ENCODE measurements at places on chromosomes 2 and 18.
A peak's percentile ranks its signal among the peaks of the same experiment; 100 is the strongest.

DNA sequence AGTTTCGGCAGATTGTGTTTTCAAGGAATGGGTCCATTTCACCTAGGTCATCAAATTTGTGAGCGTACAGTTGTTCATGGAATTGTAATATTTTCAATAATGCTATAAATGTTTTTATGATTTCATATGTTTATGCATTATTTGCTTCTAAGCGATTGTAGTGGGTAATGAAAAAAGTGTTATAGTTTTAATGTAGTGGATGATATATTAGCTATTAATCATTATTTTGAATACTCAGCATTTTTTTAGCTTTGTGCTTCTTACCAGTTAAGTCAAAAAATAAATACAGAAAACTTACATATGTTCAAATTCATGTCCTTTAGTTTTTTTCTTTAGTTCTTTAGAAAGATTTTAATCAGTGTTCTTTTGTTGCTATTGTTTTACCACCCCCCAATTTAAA is 677.0 kb downstream of the STK39 start:
- H3K4me3 ChIP-seq, result no peak overlapping the region
- DNase-seq, result no peak
- H3K4me1 ChIP-seq, result no peaks in the 10 kb centered on the region
- no peaks in the 10 kb centered on the region for H3K27me3 ChIP-seq
- H3K27ac ChIP-seq, result no peak overlapping the region
- no peaks in the 10 kb centered on the region for H3K36me3 ChIP-seq

- H3K27ac ChIP-seq, result peak overlapping the region; percentile 99
- peak overlapping the region; percentile 82 for H3K4me3 ChIP-seq
- H3K27me3 ChIP-seq, result no peaks in the 10 kb centered on the region
- H3K36me3 ChIP-seq, result peaks cover 7% of the 10 kb centered on the region
- DNase-seq, result no peak
Measured at GRCh38 chr2:233084488-233084887, 24.3 kb downstream of the INPP5D start.

- no peak overlapping the region for H3K4me3 ChIP-seq
- no peaks in the 10 kb centered on the region for H3K4me1 ChIP-seq
- no peak overlapping the region for H3K27ac ChIP-seq
- DNase-seq, result no peak
- peaks cover 25% of the 10 kb centered on the region for H3K27me3 ChIP-seq
Measured at GRCh38 chr2:71637736-71638135, 184.4 kb downstream of the DYSF start.

GRCh38 chr2:219430633-219431615 is 3.7 kb upstream of the SPEG start:
- peaks cover 32% of the 10 kb centered on the region for H3K27me3 ChIP-seq
- peaks cover 4% of the 10 kb centered on the region for H3K36me3 ChIP-seq
- DNase-seq, result no peak
- H3K4me3 ChIP-seq, result no peak overlapping the region

- no peaks in the 10 kb centered on the region for H3K27me3 ChIP-seq
- no peak overlapping the region for H3K27ac ChIP-seq
- DNase-seq, result no peak
- H3K4me1 ChIP-seq, result no peaks in the 10 kb centered on the region
- no peaks in the 10 kb centered on the region for H3K36me3 ChIP-seq
- no peak overlapping the region for H3K4me3 ChIP-seq
Measured at GRCh38 chr18:53441761-53442414, 782.6 kb downstream of the MBD2 start.

GRCh38 chr2:199775267-199775666 is 75.7 kb downstream of the FTCDNL1 start:
- no peaks in the 10 kb centered on the region for H3K36me3 ChIP-seq
- no peaks in the 10 kb centered on the region for H3K4me1 ChIP-seq
- H3K4me3 ChIP-seq, result no peak overlapping the region
- H3K27me3 ChIP-seq, result no peaks in the 10 kb centered on the region
- no peak for DNase-seq

GRCh38 chr2:202479090-202479489 is 103.0 kb downstream of the BMPR2 start:
- H3K4me3 ChIP-seq, result no peak overlapping the region
- peaks cover 5% of the 10 kb centered on the region for H3K4me1 ChIP-seq
- no peak overlapping the region for H3K27ac ChIP-seq
- H3K36me3 ChIP-seq, result no peaks in the 10 kb centered on the region
- H3K27me3 ChIP-seq, result no peaks in the 10 kb centered on the region

GRCh38 chr18:78510636-78511035 is 469.0 kb upstream of the SALL3 start:
- DNase-seq, result no peak
- no peaks in the 10 kb centered on the region for H3K27me3 ChIP-seq
- no peak overlapping the region for H3K4me3 ChIP-seq

GRCh38 chr2:3631161-3631850 is 26.7 kb upstream of the ALLC start:
- DNase-seq, result no peak
- peaks cover 5% of the 10 kb centered on the region for H3K36me3 ChIP-seq
- H3K27me3 ChIP-seq, result peaks cover 48% of the 10 kb centered on the region
- H3K4me3 ChIP-seq, result no peak overlapping the region
- no peak overlapping the region for H3K27ac ChIP-seq

- H3K4me1 ChIP-seq, result peaks cover 55% of the 10 kb centered on the region
- no peaks in the 10 kb centered on the region for H3K36me3 ChIP-seq
- H3K27ac ChIP-seq, result peak overlapping the region; percentile 49
- no peak for DNase-seq
Measured at GRCh38 chr2:237725661-237726060, 72.9 kb upstream of the RBM44 start.

DNA sequence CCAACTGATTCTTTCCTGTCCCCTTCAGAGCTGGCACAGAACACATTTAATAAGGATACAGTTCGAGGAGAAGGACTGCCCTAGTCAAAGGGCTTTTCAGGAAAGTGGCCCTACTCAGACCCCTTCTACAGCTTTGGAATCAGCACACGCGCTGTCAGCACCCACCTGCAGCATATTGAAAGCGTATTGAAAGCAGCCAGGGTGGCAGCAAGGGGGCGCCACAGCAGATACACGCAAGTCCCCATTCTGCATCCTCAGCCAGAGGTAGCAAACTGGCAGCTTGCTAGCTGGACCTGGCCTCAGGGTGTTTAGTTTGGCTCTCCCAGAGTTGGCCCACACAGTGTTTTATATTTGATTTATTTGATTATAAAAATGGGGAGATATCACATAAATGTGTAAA is 101.0 kb upstream of the NT5C1B start:
- H3K4me1 ChIP-seq, result no peaks in the 10 kb centered on the region
- H3K27ac ChIP-seq, result no peak overlapping the region
- no peak overlapping the region for H3K4me3 ChIP-seq
- no peaks in the 10 kb centered on the region for H3K36me3 ChIP-seq

GRCh38 chr2:22329211-22330154 is 1055.5 kb upstream of the KLHL29 start:
- H3K27me3 ChIP-seq, result no peaks in the 10 kb centered on the region
- no peaks in the 10 kb centered on the region for H3K36me3 ChIP-seq
- no peak for DNase-seq
- no peak overlapping the region for H3K4me3 ChIP-seq
- no peaks in the 10 kb centered on the region for H3K4me1 ChIP-seq

GRCh38 chr2:234257859-234258561 is 207.5 kb downstream of the SPP2 start:
- peaks cover 2% of the 10 kb centered on the region for H3K36me3 ChIP-seq
- no peak for DNase-seq
- peak overlapping the region; percentile 21 for H3K27ac ChIP-seq
- H3K4me1 ChIP-seq, result peaks cover 12% of the 10 kb centered on the region
- H3K27me3 ChIP-seq, result no peaks in the 10 kb centered on the region

- no peaks in the 10 kb centered on the region for H3K36me3 ChIP-seq
- H3K4me1 ChIP-seq, result no peaks in the 10 kb centered on the region
Measured at GRCh38 chr2:107737756-107738155, 88.9 kb upstream of the RGPD4 start.

GRCh38 chr2:65518751-65519150 is 86.4 kb upstream of the SPRED2 start:
- no peak for DNase-seq
- peaks cover 2% of the 10 kb centered on the region for H3K36me3 ChIP-seq
- no peak overlapping the region for H3K4me3 ChIP-seq
- peaks cover 17% of the 10 kb centered on the region for H3K27me3 ChIP-seq
- no peaks in the 10 kb centered on the region for H3K4me1 ChIP-seq

DNA sequence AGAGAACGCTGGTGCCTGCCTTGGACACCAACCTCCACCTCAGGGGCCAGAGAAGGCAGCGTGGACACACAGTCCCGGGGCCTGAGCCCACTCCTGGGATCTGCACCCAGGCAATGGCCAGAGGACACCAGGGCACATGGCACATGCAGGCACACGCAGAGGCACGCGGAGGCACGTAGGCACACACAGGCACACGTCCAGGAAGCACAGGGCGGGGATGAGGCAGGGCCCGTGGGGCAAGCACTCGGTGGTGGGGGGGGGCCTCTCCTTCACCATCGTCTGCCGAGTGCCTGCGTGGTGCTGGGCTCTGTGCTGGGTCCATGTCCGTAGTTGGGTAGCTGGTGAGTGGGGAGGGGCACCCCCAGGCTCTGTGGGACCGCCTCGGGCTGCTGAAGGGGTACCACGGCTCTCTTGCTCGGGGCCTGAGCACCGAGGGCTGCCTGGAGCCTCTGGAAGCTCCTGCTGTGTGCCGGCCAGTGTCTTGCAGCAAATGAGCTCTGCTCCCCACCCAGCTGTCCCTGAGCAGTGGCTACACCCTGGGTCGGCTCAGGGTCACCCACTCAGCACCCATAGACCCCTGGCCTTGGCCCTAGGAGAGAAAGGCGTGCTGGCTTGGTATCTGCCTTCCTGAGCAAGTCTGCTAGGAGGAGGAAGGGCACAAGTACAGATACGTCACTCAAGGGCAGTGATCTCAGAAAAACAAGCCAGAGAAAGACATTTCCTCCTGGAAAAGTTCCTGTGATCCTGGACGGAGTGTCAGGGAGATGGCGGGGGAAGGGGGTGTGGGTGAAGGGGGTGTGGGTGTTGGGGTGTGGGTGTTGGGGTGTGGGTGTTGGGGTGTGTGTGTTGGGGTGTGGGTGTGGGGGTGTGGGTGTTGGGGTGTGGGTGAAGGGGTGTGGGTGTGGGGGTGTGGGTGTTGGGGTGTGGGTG is 26.4 kb downstream of the RTP5 start:
- peak overlapping the region; percentile 14 for H3K27ac ChIP-seq
- DNase-seq, result no peak
- H3K4me1 ChIP-seq, result peaks cover 10% of the 10 kb centered on the region
- H3K4me3 ChIP-seq, result no peak overlapping the region

DNA sequence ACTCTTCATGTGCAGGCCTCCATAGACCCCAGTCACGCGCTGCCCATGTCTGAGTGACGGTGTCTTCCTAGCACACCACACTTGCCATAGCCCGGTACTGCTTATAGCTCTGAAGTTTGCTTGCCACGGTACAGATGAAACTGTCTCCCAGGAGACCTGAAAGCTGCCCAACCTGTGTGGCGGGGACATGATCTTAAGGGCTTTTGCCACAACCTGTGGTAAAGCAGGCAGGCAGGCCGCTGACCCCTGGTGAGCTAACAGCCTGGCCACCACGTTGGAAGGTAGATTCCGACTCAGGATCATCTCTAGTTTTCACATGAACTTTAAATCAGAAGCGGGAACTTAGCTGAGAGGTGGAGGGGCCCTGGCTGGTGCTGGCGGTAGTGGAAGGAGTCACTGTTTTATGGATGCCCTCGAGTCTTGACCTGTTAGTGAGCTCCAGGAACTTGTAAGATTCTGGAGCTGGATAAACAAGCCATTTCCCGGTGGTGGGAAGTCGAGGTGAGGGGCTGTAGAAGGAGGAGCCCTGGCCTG is 153.3 kb downstream of the ZNF236 start:
- peaks cover 5% of the 10 kb centered on the region for H3K4me1 ChIP-seq
- no peak for DNase-seq
- no peaks in the 10 kb centered on the region for H3K36me3 ChIP-seq
- H3K27me3 ChIP-seq, result no peaks in the 10 kb centered on the region
- no peak overlapping the region for H3K27ac ChIP-seq
- no peak overlapping the region for H3K4me3 ChIP-seq

GRCh38 chr2:159003555-159003954 is 35.1 kb downstream of the TANC1 start:
- no peaks in the 10 kb centered on the region for H3K27me3 ChIP-seq
- no peak for DNase-seq
- no peak overlapping the region for H3K27ac ChIP-seq
- H3K4me3 ChIP-seq, result no peak overlapping the region

DNA sequence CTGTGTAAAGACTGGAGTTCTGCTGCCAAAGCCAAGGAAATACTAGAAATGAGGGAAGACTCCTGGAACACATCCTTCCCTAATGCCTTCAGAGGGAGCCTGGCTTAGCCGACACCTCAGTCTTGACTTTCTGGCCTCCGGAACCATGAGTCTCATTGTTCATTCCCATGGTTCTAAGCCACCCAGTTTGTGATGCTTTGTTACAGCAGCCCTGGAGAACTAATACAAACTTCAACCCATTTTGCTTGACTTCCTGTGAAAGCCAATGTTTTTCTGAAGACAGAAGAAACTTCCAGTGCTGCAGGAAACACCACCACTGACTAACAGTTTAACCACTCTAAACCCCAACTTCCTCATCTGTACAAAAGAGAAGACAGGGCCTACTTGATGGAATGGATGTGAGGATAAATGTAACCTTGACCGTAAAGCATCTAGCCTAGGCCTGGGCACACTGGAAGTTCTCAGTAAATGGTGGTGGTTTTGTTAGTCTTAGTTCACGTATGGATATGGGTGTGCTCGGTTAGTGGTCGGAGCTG is 85.9 kb upstream of the RFX8 start:
- H3K27me3 ChIP-seq, result no peaks in the 10 kb centered on the region
- peaks cover 19% of the 10 kb centered on the region for H3K4me1 ChIP-seq
- no peak for DNase-seq

GRCh38 chr2:74181739-74182138 is 3.1 kb upstream of the MOB1A start:
- H3K27ac ChIP-seq, result peak overlapping the region; percentile 29
- H3K4me1 ChIP-seq, result peaks cover 14% of the 10 kb centered on the region
- H3K36me3 ChIP-seq, result no peaks in the 10 kb centered on the region
- DNase-seq, result no peak
- H3K27me3 ChIP-seq, result no peaks in the 10 kb centered on the region
- H3K4me3 ChIP-seq, result no peak overlapping the region

GRCh38 chr2:4357121-4357520 is 653.7 kb downstream of the DCDC2C start:
- no peaks in the 10 kb centered on the region for H3K27me3 ChIP-seq
- H3K4me3 ChIP-seq, result no peak overlapping the region
- no peak for DNase-seq
- H3K4me1 ChIP-seq, result no peaks in the 10 kb centered on the region
